ENCODE measurements at places on chromosomes 7 and 10. TPM values are rescaled to one million over a fixed set of nuclear protein-coding genes. Genes with fewer than 3 reads are reported as not detected.

GRCh38 chr7:140501966-140502365, 22.7 kb upstream of the MKRN1 start:
- no peak for DNase-seq

DENND10 gene
- 42.2 TPM for total RNA-seq

IRF5 gene
- total RNA-seq = 15.0 TPM

GRCh38 chr10:44069573-44069972, 315.3 kb downstream of the CXCL12 start:
- no peak for DNase-seq

GNG11 gene
- 15.0 TPM for total RNA-seq

- DNase-seq = no peak
Observed at GRCh38 chr7:55557666-55558188, 14.6 kb downstream of the VOPP1 start.

CCDC7 gene
- 22.8 TPM for total RNA-seq

DNA sequence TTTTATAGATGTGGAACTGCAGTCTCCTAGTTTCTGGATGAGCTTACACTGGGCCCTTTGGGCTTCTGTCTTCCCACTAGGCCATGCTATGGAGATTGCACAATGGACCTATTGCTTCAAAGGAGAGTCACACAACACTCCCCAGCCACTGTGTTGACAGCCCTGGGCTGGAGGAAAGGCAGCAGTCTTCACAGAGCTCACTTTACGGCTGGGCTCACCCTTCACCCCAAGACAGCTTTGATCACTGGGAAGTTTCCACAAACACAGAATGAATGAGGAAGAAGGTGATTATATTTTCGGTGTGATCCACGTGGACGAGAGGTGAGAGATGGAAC, 92.7 kb upstream of the GDF10 start:
- no peak for DNase-seq

ZNF365 gene
- 0.74 TPM for total RNA-seq

DNA sequence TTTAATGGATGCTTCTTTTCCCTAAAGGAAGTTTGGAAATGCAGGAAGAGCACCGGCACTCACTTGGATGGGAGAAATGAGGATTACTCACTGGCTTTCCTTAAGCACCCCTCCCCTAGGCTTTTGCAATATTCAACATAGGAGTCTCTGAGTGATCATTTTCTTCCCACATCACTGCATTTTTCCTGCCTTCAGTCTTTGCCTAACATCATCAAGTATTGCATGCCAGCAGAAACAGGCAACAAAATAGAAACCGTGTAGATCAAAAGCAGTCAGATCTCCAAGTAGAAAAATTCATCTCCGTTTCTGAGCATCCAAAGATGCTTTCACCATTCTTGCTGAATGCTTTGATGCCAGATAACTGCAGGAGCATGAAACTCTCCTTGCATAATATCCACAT, 119.9 kb downstream of the ADCYAP1R1 start:
- DNase-seq = no peak

- no peak for DNase-seq
Observed at GRCh38 chr7:23100697-23101096, 4.9 kb upstream of the KLHL7 start.

TEX36 gene
- total RNA-seq = not detected

GRCh38 chr7:141624763-141625162, 73.6 kb downstream of the AGK start:
- DNase-seq = no peak

OR2A1 gene
- 0.25 TPM for total RNA-seq

DNA sequence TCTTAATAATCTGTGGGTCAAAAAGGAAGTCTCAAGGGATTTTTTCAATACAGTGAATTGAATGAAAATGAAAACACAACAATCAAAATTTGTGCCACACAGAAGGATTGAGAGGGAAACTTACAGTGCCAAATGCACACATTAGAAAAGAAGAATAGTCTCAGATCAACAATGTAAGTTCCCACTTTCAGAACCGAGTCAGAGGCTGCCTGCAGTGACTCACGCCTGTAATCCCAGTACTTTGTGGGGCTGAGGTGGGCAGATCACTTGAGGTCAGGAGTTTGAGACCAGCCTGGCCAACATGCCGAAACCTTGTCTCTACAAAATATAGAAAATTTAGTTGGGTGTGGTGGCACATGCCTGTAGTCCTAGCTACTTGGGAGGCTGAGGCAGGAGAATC, 12.5 kb upstream of the KEL start:
- no peak for DNase-seq

DNA sequence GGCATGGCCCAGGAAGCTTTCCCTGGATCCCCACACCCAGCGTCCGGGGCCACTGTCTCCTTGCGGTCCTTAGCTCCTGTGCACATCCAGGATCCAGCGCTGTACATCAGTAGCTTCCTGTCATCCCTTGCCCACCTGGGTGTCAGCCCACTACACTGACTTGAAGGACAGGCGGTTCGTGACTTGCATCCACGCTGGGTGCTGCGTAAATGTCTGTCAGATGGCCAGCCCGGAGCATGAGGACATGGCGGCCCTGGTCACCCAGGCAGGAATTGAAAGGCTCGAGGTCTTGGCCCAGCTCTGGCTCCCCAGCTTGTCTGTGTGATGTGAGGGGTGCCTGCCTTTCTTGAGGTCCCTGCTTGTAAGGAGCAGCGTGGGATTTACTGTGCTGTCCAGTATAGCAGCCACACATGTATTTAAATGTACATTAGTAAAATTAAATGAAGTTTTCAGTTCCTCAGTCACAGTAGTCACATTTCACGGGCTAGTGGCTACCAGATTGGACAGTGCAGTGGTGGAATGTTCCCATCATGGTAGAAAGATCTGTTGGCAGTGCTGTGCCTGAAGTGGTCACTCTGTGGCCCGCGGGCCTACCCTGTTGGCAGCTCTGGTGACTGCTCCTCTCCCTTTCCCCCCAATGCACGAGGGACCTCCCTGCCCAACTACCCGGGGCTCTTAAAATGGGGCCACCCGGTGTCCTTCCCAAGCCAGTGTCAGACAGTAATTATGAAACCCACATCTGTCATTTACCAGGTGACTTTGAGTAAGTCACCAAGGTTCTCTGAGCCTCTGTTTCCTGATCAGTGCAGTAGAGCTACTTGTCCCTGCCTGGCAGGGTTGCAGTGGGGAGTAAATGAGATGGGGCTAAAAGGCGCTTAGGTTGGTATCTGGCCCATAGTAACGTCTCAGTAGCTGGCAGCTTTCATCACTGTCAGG, 97.8 kb upstream of the PPIF start:
- no peak for DNase-seq

GRCh38 chr7:150358988-150359621, 9.5 kb upstream of the REPIN1 start:
- no peak for DNase-seq

DNA sequence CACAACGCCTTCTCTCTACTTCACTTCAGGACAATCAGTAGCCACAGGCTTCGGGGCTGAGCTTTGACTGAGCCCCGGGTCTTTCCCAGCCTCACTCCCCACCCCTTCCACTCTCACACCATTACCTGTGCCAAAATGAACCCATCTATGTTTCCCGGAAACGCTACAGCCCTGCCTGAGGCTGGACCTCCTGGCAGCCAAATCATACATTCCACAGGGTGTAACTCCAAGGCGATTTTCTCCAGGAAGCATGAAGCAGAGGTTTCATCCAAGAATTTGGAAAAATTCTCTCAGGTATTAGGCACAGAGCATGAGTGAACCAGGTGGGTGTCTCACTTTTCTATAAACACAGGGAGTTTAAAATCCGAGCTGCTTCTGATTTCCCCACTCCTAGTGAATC, 286.3 kb downstream of the TNS3 start:
- DNase-seq = no peak

GRCh38 chr10:132120734-132121510, 55.2 kb downstream of the JAKMIP3 start:
- DNase-seq = no peak

OPN4 gene
- not detected for total RNA-seq

HDAC9 gene
- total RNA-seq = 32.4 TPM

NCOA4 gene
- total RNA-seq = 110 TPM

PRF1 gene
- 20.9 TPM for total RNA-seq

NPC1L1 gene
- 0.49 TPM for total RNA-seq

- no peak for DNase-seq
Observed at GRCh38 chr10:88161756-88162155, 298.3 kb downstream of the PTEN start.
